ENCODE measurements at places on chromosomes 16 and 17.

DNA sequence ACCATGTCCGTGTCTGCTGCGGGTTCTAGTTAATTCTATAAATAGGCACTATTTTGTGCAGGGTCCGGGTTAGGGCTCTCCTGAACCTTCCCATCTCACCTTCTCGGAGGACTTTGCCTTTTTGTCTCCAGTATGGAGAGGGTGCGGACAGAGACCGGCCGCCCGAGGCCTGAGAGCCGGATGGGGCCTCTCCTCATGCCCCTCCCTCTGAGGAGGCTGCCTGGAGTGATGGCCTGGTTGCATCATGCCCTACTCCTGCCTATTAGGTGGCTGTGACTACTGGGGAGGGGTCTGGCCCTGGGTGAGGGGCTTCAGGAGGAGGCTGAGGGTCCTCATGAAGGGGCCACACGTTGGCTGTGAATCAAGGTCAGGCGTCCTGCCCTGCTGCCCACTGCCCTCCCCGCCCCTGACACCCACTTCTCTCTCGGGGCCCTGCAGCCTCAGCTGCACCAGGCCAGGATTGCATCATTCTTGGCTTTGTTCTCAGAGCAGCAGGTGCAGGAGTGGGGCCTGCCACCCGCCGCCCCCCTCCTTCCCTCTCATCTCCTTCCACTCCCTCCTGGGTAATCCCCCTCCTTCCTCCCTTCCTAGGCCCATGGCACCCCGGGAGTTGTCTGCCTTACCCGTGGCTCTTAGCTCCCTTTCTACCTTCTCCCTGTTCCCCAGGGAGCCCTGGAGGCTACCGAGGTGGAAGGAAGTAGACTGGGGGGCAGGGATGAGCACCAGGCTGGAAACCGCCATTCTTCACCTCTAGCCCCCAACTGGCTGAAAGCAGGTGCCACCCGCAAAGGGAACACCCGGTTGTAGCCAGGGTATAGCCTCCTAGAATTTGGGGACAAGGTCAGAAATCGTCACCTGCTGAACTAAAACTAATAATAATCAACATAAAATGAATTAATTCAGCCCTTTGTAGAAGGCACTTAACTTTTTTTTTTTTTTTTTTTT, 12.7 kb upstream of the ARHGAP23 start:
- DNase-seq, result no peak

DNA sequence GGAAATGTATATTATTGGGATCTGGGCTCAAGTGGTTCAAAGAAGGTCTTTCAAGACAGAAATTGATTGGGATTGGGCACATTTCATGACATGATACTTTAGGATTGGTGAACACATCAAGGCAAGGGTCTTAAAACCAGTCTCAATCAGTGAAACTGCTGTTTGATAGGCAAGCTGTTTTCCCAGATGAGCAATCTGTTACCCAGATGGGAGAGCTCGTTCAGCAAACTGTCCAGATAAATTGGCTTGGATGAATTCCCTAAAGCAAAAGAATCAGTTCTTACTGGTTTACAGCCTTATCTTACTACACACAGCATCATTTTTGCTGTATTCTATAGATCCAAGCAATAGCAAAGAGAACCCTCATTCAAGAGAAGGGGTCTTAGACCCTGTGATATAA, 31.0 kb upstream of the CNEP1R1 start:
- no peak for DNase-seq

GRCh38 chr17:18041776-18042175, 2.6 kb downstream of the GID4 start:
- no peak for DNase-seq

GRCh38 chr16:77782694-77783093, 5.7 kb upstream of the VAT1L start:
- no peak for DNase-seq

DNA sequence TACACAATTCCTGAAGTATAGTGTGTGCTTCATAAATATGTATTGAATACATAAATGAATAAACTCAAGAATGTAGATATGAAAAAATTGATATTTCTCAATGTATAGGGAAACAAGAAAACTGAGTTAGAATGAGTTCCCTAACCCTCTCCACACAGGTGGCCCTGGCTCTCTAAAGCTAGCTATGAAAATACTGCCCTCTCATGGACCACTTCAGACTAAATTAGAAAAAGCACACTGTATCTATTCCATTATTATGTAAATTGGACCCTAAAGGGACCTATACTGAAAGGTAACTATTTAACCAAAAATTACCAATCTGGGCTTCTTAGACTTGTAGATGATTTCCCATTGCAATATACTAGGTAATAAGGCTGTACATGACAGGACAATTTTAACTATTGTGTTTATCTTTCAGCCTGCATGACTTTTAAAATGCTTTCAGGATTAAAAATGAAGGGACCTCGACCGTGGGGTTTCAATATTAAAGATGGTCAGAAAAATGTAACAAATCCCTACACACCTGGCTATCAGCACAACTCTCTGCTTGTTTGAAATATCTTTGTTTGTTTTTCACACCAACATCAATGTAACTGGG, 672.5 kb upstream of the KIF2B start:
- DNase-seq, result no peak

DNA sequence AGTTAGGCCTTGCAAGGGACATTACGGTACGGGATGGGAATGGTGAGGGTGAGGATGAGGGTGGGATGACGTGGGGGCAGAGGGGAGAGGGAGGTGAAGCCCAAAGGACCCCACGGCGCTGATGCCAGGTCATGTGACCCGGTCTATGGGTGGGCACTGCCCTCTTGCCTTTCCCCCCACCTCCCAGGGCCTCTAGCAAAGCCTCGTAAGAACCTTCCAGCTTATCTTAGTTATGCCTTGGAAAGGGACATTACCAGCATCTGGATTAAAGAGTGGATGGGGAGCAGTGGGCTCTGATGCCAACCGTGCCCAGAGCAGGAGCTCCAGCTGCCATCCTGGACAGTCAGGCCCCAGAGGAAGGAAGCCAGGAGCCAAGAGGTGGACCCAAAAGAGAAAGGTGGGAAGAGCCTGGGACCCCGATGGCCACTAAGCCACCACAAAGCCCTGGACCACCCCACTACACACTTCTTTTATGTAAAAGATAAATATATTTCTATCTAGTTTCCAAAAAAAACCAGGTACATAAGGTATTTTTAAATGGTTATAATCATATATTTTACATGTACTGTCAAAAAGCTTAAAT, 40.9 kb downstream of the TK2 start:
- no peak for DNase-seq

DNA sequence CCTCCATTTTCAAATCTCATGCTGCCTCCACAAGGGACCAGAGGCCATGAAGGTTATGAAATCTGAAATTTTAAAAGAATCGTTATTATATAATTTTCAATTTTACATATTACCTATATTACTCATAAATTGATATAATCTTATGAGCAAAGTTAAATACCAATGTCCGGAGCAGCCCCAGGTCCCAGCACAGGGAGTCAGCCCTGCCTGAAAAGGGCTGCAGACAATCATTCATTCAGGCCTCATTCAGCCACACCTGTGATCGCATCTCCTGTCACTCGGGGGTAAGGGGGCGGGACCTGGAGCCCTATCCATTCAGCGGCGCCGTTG, 172.5 kb downstream of the AHSP start:
- DNase-seq, result no peak

DNA sequence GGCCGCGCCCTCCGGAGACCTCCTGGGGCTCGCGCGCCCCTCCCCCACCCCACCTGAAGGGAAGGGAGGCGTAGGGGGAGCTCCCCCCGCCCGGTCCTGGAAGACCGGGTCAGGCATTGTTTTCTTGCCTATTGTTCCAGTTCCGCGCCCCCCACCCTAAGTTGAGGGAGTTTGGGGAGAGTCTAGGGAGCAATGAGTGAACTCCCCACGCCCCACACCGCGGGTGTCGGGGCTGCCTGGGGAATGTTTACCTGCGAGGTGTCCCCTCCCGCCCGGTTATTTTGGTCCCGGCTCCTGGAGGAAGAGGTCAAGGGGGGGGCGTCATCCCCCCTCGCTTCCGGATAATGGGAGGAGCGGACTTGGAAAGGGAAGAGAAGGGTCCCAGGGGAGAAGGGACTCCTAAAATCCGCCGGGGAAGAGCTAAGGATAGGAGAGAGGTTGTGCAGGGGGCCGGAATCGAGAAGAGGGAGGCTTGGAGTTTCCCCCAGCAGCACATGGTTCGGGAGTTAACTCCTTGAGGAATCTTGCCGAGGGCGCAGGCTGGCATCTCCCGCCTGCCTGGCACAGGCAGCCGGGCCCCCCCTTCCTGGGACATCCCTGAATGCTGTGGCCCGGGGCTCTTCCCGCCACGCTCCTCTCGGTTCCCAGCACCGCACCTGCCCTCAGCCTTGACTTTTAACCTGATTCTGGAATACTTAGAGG, 881 bp downstream of the MLLT6 start:
- no peak for DNase-seq

- DNase-seq, result no peak
Measured at GRCh38 chr17:65820811-65821210, 259.4 kb upstream of the AXIN2 start.

All from CD4-positive, alpha-beta T cell treated with Interferon gamma for 1 hour (primary cell).